ENCODE measurements at places on chromosomes 2 and 18.
A peak's percentile ranks its signal among the peaks of the same experiment; 100 is the strongest.

DNA sequence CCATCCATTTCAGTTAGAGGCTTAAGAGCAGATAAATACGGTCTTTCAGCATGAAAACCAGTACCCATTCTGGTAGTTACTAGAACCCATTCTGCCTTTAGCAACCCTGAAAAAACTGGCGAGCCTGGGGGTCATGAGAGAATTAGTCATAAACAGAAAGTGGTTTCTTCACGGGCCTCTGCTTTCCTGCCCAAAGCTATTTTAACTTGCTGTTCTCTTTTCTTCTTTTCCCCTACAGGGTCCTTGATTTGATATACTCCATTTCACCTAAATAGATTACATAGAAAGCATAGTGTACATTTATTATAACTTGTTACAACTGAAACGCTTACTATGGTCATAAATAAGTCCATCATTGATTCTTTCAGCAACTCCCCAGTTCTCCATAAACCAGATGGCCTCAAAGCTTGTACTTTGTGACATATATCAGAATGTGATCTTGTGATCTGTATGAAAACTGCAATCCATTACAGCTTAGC is 48.3 kb downstream of the WDFY1 start:
- DNase-seq: peak; percentile 65

DNA sequence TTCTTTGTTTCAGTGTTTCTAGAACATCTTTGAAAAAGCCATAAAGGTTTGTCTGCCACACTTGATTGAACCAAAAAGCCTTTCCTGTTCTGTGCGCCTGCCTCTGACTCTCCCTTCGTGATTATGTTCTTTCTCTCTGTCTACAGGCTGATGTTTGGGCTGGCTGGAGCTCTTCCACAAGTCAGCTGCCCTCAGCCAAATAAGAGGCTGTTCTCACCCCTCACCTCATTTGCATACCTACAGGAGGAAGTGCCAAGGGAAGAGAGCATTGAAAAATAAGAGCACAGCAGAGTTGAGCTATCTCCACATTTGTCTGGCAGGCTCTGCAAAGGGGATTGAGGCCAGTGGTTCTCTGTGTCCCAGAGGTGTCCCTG is 15.8 kb downstream of the INPP5D start:
- DNase-seq: no peak

GRCh38 chr18:78697446-78697845 is 282.2 kb upstream of the SALL3 start:
- DNase-seq: no peak

DNA sequence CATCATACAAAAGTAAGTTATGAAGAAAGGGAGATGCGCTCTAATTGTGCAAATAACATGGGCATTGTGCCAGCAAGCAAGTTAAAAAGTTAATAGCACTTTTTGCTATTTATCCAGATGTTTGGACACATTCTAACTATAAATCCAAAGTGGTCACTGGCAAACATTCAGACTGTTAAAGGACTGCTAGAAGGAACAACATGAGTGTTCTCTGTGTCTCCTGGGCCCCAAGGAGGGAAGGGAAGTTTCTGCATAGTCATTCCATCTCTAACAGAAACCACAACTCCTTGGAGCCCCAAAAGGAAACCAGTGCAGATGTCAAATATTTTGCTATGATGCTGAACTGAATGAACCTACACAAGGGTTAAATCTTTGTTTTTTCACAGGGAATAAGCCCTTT is 213.3 kb upstream of the HNRNPA3 start:
- DNase-seq: peak; percentile 14

GRCh38 chr2:222295368-222296062 is 3.3 kb downstream of the PAX3 start:
- DNase-seq: peak; percentile 23

GRCh38 chr18:44410740-44411139 is 269.9 kb upstream of the SETBP1 start:
- DNase-seq: no peak

DNA sequence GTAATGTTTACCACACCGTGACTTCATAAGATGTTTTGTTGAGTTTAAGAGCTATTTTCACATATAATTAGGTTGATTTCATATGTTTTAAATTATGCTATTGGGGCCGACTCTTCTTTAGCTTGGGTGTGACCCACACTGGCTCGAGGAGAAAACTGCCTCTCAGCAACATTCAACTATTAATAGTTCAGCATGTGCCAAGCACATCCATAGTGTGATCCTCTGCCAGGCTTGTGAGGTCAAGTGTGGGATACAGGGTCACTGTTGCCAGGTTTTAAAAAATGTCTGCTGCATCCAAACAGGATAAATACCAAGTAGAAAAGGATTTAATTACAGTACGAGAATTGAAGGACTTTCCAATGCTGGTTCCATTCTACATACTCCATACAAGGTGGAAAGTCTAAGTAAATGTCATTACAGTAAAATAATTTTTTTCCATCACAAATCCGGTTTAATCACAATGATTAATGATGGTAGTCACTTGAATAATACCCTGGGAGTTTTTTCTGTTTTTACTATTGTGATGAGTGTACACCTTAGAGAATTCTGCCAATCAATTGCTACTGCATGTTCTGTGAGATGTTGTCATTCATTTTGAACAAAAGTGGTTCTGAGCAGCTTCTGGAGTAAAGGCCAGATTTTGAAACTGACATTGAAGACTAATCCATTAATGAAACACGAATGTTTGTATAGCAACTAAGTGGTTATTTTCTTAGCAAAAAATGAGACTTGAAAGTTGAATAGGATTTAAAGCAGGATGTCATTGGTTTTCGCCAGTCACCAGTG is 84.5 kb downstream of the ABI2 start:
- no peak for DNase-seq

DNA sequence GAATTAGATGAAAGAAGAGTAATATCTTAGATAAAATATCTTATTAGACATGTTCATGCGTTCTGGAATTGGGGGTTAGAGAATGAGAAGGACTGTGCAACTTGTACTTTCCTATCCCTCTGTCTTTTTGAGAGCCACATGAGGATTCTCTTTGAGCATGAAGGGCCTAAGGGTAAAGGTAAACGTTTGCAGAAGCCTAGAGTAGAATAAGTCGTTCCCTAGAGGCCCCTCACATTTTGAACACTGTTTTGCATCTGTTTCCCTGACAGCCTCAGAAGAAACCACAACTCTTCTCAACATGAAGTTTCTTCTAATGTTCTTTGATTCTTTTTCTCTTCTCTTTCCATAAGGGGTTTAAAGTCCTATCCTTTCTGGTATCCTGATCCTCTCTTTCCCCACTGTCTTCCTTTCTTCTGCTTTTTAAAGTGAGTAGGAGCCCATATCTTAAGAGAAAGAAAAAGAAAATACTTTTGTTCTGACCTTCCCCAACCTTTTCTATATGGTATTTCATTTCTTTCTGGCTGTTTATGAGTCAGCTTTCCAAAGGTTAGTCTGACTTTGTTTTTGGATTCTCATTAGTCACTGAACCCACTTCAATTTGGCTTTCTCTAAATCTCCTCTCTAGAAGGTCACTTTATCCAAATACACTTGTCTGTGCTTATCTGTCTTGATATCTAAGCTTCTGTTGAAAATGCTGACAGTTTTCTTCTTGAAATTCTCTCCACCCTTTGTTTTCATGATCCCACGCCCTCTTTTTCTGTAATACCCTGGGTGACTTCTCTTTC is 34.8 kb downstream of the PPP1R1C start:
- DNase-seq: peak; percentile 81

- DNase-seq: no peak
These were observed 94.0 kb downstream of the MYCN start for GRCh38 chr2:16034151-16034974.

DNA sequence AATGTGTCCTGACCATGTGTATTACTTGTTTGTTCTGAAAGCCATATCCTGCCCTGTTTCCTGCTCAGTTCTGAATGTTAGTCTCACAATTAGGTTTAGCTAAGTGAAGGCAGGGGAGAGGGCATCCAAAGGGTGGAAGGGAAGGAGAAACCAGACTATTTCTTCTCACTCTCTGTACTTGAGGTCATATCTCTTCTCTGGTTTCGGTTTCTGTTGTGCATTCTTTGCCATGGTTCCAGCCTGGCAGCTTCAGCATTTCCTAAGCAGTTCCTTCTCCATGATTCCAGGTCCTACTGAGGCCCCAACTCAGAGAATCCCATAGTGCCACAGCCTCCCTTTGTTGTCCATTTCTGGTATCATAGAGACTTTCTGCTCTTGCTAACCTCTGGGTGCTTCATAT is 40.3 kb upstream of the HNMT start:
- DNase-seq: peak; percentile 39

DNA sequence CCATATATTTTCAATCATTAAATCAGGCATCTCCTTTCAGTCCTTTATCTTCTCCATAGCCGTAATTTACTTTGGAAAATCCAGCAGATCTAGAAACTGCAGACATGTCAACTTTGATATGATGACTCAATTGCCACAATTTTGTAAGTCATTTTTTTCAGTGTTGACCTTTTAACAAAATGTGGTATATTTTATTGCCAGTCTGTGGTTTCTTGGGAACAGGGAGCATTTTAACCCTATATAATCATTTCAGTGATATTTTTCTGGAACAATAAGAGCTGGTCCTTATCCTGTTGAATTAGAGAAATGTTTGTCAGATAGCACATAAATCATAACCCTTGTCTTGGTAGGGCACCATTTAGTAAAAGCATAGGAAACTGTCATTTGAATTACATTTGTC is 90.9 kb upstream of the UBXN4 start:
- no peak for DNase-seq

DNA sequence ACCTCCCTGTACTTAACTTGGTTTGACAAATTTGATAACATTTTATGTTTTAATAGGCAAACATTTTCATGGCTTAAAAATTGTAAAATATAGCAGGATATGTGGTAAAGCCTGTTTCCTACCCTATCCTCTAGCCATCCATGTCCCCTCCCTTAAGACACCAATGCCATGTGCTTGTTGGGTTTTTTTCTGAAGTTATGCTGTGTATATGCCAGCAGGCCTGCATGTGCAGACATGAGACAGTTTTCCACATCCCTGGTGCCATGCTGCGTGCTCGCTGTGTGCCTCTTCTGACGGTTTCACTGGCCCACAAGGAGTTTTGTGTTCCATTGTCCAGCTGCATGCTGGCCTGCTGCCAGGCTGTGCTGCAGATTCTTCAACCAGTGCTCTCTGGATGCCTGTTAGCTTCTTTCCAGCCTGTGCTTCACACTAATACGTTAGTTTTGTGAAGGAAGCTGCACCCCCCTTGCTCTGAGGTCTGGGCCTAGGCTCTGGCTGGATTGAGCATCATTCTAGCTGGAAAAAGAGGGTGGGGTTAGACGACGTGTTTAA is 16.9 kb downstream of the INPP4A start:
- no peak for DNase-seq

- DNase-seq: no peak
These were observed 75.9 kb downstream of the TTN start for GRCh38 chr2:178731300-178731699.

- no peak for DNase-seq
These were observed 33.3 kb upstream of the NT5DC4 start for GRCh38 chr2:112687522-112687921.

- DNase-seq: peak; percentile 44
These were observed 111.2 kb downstream of the PLB1 start for GRCh38 chr2:28606986-28607441.

GRCh38 chr2:217852555-217853211 is 150.1 kb downstream of the TNS1 start:
- no peak for DNase-seq

DNA sequence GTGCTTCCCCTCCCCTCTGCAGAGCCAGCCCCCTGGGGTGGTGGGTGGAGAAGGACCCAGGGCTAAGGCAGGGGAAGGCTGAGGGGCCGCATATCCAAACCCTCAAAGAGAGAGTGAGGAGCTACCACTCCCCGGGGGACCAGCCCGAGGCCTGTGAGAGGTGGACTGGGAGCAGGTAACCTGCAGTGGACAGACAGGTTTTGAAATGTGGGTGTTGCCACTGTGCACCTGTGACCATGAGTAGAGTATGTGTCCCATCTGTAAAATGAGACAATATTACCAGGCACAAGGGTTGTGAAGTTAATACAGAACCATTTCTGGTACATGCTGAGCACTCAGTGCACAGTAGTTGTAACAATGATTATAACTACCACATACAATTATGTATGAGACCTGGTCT is 51.2 kb upstream of the POMC start:
- no peak for DNase-seq

DNA sequence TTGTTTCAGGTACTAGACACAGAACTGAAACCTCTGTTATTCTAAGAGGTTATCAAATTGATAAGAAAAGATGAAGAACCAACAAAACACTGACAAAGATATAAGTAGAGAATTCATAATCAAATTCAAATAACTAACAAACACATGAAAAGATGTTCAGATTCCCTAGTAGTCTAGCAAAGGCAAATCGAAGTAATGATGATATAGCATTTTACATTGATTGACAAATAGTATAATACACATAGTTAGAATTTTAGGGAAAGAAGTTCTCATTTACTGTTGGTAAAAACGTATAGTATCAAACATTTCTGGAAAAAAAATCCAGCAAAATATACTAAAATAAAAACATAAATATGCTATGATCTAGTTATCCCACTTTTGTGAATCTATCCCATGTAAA is 50.6 kb downstream of the DNAH7 start:
- DNase-seq: no peak

DNA sequence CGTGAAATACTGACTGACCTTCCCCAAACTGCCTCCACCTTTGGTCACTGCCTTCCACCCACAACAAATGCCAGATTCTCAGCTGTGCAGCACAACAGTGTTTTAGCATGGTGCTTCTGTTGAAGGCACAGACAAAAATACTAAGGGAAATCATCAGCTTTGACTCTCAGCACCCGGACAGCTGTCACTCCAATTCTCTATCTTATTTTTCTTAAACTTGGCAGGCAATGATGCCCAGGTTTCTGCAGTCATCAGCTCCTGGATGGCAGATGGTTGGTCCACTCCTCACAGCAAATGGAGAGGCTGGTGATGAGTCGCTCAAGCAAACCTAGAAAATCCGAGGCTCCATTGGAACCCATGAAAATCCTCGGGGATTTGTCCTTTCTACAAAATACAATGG is 2.9 kb upstream of the FAM124B start:
- no peak for DNase-seq

GRCh38 chr2:23600346-23600745 is 215.4 kb downstream of the KLHL29 start:
- DNase-seq: no peak

DNA sequence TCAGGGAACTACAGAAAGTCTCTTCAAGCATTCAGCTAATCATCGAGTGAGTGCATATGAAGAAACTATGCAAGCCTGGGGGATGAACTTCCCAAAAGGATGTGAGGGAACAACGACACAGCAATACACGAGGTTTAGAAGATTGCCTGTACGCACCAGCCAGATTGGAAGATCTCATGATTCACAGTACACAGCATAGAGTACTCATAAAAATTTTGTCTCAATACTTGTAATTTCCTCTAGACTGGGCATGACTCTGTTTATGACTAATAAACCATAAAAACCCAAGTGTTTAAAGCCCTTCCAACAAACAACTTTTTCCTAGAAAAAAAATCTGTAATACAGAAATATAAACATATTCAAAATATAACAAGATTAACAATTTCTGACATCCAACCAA is 279.7 kb downstream of the KCNJ3 start:
- no peak for DNase-seq
